Activated T-helper 17 cell treated with anti-CD3 and anti-CD28 coated beads, Interleukin-2, amount 50 U/mL, for 72 hours (primary cell): ENCODE measurements at places on chromosomes 5 and 9. TPM values are rescaled to one million over a fixed set of nuclear protein-coding genes. Genes with fewer than 3 reads are reported as not detected.

The LHX3 gene
- 0.16 TPM for total RNA-seq

The VCAN gene
- total RNA-seq = 0.13 TPM

The COL23A1 gene
- 0.16 TPM for total RNA-seq

The CDKN2B-AS1 gene
- 0.93 TPM for total RNA-seq
